ENCODE measurements at places on chromosomes 5 and 9.

DNA sequence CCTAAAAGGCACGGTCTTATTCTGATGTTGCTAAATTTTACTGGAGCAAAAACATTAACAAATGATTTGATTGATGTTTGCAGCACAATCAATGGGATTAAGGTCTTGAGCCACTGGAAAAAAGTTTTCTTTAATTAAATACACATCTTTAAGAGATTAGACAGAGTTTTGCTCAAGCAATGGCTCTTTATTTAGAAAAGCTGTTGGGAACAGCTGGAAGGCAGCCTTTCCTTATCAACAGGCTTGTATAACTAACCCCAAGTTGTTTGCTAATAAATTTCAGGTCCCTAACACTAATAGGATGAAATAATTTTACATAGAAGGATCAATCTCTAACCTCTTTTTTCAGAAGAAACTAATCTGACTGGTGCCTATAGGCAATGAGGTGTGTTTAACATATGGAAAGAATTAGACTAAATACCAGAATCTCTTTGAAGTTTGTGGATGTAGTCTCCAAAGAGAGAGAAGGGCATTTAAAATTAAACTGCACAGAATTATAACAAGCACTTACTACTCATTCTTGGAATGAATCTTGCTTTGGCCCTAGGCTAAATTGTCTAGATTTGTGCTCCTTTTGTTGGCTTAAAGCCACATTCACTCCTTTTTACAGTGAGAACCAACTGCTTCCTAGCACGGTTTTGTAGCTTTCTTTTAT, 67.3 kb upstream of the TNFAIP8 start:
- no peak for DNase-seq

- no peak for DNase-seq
Observed at GRCh38 chr9:80932181-80932580, 757.2 kb downstream of the TLE1 start.

DNA sequence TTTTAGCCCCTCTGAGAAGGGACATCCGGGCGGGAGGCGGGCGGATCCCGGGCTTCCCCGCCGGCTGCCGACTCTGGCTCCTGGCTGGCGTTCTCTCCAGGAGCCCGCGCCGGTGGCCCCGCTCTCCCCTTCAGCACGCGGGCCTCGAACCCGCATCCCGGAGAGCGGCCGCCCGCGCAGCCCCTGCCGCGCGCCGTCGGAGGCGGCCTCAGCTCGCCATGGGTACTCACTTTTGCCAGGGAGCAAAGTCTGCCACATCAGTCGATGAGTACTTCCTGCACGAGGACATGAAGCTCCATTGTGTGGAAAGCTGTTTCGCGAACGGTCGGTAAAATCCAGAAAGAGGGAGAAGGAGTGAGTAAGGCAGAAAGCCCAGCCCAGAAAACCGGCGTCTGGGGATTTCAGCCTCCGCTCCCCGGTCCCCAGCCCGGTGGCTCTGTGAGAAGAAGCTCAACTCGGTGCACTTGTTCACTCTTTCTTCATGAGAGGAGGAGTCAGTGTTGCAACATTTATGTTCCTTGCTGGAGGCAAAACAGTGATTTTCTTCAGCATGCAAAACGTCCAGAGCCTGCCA, at the start of gene PRLR:
Gene PRLR, minus strand, starts transcription at position 450 of the 574 bp plus-strand sequence. CDS start 140,867 bp downstream, outside the sequence.
- DNase-seq, result no peak

GRCh38 chr9:94656200-94656599, 16.9 kb upstream of the FBP1 start:
- no peak for DNase-seq

- no peak for DNase-seq
Observed at GRCh38 chr9:133521122-133522072, 3.4 kb downstream of the MYMK start.

- DNase-seq, result no peak
Observed at GRCh38 chr5:2581418-2581817, 170.1 kb downstream of the IRX2 start.

GRCh38 chr5:86075139-86075538, 542.6 kb upstream of the COX7C start:
- no peak for DNase-seq

GRCh38 chr9:76603448-76603895, 144.5 kb downstream of the GCNT1 start:
- no peak for DNase-seq

- no peak for DNase-seq
Observed at GRCh38 chr9:100083448-100084127, 15.2 kb downstream of the ERP44 start.
